ENCODE measurements at places on chromosomes 5 and 9.

GRCh38 chr9:129176701-129177442 is 1.2 kb downstream of the IER5L start:
- peak; percentile 13 for DNase-seq

GRCh38 chr5:96537386-96537785 is 104.3 kb upstream of the PCSK1 start:
- no peak for DNase-seq

DNA sequence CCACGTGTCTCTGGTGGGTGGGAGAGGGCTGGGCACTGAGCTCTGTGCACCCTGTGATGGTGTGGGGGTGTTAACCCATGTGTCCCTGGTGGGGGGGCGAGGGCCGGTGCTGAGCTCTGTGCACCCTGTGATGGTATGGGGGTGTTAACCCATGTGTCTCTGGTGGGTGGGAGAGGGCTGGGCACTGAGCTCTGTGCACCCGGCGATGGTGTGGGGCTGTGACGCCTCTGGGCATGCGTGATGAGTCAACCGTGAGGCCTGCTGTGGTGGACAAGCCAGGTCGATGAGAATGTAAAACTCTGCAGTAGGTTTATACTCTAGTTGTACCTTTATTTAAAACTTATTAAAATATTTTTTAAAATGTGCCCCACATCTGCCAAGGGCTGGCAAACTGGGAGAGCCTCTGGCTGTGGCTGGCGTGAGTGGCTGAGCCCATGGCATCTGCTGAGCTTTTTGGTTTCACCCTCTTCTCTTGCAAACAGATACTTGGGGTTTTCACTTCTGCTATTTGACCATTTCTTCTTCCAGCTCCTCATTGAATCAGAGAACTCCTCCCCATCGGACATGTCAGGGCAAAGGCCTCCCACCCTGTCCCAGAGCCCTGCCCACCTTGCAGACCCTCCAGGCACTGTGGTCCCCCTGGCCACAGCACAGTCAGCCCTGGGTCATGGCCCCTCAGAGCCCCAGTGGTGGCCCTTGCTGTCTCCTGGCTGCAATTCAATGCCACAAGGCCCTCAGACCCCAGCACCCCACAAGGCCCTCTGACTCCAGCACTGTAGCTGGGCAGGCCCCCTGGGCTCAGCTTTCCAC is 18.5 kb upstream of the EXOC3 start:
- DNase-seq, result no peak

- no peak for DNase-seq
Observed at GRCh38 chr5:173317852-173318251, 10.4 kb downstream of the STC2 start.

GRCh38 chr9:70399141-70399540 is 15.3 kb downstream of the KLF9 start:
- no peak for DNase-seq

GRCh38 chr9:28912621-28913020 is 1339.3 kb upstream of the C9orf72 start:
- DNase-seq, result no peak

GRCh38 chr5:58775701-58776262 is 192.9 kb downstream of the RAB3C start:
- no peak for DNase-seq

- DNase-seq, result no peak
Observed at GRCh38 chr5:26259081-26259480, 779.3 kb downstream of the CDH9 start.

GRCh38 chr5:169219351-169219750 is 81.6 kb downstream of the SLIT3 start:
- DNase-seq, result no peak

GRCh38 chr9:20220286-20220685 is 402.0 kb downstream of the MLLT3 start:
- DNase-seq, result no peak

GRCh38 chr5:67483453-67484030 is 286.9 kb upstream of the CD180 start:
- no peak for DNase-seq

DNA sequence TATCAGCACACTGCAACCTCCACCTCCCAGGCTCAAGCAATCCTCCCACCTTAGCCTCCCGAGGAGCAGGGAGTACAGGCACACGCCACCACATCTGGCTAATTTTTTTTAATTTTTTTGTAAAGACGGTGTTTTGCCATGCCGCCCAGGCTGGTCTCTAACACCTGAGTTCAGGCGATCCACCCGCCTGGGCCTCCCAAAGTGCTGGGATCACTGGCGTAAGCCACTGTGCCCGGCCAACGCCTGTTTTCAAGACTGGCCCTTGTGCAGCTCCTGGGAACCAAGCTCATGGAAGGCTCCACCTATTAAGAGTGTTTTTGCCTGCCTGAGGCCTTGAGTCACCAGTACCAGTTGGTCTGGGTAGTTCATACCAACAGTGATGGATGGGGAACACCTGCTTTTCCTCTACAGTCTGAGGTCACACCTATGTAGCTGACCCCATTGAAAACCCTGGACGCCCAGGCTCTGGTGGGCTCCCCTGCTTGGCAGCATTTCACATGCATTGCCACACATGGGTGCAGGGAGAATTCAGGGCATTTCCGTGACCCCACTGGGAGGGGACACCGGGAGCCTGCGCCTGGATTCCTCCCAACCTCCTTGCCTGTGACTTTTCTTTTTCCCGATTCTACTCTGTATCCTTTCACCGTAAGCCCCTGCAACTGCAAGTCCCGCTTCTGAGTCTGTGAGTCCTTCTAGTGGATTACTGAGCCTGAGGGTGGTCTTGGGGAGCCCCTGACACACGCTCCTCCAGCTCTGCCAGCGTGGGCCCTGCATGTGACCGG is 63.5 kb downstream of the ZNF354C start:
- no peak for DNase-seq

DNA sequence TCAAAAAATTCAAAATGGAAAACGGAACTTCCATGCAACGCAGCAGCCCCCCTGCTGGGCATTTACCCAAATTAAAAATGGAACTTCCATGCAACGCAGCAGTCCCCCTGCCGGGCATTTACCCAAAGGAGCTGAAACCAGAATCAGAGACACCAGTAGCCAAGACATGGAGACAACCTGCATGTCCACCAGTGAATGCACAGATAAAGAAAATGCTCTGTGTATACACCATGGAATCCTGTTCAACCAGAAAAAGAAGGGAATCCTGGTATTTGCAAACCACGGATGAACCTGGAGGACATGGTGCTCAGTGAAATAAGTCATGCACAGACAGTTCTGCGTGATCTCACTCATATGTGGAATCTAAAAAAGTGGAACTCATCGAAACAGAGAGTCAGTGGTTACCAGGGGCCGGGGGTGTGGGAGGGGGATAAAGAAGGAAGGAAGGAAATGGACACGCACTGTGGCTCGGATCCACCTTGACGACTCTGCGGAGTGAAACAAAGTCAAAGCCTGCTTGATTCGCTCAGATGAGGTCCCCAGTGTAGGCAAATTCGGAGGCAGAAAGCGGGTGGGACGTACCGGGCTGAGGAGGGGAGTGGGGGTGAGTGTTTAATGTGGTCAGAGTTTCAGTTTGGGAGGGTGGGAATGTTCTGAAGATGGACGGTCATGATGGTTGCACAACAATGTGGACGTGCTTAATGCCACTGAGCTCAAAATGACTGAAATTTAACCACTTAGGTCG is 40.2 kb upstream of the EXOC3 start:
- no peak for DNase-seq

DNA sequence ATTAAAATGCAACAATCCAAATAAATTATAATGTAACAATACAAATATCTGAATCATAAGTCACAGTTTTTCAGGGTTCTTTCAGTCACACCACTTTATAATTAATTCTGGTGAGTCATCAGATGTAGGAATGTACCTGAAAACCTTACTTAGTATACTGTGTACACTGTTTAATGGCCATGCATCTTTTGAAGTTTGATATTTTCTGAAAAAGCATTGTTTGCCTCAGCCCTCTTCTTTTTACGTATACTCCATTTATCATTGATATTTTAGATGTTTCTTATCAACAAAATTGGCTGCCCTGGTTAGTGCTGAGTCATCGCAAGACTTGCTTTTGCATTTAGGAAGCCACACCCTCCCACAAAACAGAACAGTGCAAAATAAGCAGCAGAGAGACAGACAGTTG is 218.6 kb downstream of the PJA2 start:
- DNase-seq, result no peak

- DNase-seq, result no peak
Observed at GRCh38 chr5:127426661-127427060, 90.8 kb upstream of the PRRC1 start.

- DNase-seq, result no peak
Observed at GRCh38 chr5:59301727-59302126, 591.8 kb downstream of the PDE4D start.

DNA sequence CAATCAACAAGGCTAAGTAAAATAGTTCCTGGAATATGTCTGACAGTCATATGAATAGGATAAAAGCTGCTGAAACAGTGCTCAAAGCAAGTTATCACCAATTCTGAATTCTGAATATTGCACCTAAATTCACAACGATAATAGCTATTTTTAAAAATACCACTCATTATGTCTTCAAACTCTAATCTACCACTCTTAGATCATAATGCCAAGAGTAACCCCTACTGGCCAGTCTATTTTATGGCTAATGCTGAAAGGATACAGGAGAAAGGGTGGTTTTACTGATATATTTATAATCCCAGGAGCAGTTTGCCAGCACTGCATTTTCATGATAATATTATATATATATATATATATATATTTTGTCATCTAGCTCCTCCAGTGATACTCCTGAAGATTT is 232.8 kb downstream of the PDE4D start:
- no peak for DNase-seq

GRCh38 chr5:37841203-37841602 is 1.4 kb upstream of the GDNF start:
- DNase-seq, result no peak

GRCh38 chr9:94577571-94577970 is 16.1 kb downstream of the FBP2 start:
- no peak for DNase-seq

DNA sequence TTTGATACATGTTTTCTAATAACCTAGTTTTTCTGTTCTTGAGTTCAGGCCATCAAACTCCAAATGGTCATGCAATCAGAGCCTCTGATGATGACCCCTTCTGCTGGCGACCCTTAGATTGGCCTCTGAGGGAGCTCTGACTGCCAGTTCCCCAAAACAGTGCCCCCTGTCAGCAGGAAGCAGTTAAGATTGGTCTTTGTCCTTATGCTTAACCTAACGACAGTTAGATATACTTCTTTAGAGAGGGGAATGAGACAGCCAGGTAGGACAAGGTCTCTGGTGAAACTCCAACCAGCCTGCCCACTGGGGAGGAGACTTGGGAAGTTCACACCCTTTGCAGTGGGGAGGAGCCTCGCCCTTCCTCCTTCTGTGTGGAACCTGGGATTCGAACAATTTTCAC is 390.4 kb upstream of the KIF2A start:
- no peak for DNase-seq

DNA sequence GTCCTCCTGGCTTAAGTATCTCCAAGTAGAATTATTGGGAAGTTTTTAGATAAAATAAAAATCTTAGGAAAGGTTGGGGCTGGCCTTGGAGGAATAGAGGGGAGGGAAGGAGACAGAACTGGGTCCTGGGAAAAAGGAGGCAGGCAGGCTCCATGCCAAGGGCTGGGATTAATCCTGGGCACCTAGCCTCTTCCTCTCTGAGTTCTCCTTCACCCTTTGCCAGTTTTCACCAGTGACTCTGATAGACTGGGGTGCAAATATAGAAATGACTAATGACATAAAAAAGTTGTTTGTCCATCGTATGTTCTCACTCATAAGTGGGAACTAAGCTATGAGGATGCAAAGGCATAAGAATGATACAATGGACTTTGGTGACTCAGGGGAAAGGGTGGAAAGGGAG is 81.9 kb downstream of the RMI1 start:
- DNase-seq, result no peak

DNA sequence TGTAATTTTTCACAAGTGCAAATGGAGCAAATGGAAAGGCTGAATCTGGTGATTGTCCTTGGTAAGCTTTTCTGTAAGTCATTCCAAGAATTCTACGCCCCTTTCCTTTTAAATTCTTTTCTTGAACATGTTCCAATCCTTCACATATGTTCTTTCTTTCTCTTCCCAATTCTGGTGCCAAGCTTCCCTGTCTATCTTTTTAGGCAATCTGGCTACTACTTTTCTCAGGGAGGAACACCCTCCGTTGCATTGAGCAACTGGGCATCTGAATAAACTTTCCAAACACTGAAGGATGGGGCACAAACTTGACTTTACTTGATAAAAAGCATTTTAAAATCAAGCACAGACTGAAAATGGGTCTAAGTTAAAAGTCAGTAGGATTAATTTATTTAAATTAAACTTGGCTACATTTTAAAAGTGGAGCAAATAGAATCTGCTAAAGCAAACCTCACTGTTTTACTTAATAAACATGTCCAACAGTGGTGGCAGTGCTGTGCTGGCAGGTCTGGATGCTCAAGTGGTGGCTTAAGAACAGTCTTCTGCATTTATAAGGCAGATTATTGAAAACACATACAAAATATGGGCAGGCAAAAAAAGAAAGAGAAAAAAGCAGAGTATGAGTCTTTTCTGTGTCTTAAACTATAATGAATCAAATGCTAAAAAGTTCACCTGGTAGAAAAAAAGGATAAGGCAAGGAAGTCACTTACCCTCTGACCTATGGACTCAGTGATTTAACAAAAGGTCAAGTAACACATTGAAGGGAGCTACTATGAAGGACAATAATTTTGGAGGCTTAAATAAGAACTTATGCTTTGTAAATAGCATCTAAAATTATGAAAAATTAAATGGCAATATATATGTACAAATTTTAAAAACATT is 5.4 kb downstream of the ELL2 start:
- DNase-seq, result no peak

DNA sequence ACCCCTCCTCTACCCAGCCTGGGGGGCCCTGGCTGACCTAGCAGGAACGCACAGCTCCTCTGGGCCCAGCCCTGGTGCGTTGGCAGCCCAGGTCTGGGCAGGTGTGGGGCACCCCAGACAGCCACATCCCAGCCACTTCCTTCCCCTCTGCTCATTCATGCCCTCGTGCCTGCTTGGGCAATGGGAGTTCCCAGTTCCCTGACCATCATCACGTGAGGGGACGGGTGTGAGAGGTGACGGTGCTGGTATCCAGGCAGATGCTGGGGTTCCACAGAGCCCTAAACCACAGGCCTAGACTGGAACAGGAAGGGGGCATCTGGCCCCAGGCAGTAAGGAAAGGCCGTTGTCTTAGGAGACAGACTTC is 8.4 kb downstream of the RALGDS start:
- DNase-seq, result no peak

DNA sequence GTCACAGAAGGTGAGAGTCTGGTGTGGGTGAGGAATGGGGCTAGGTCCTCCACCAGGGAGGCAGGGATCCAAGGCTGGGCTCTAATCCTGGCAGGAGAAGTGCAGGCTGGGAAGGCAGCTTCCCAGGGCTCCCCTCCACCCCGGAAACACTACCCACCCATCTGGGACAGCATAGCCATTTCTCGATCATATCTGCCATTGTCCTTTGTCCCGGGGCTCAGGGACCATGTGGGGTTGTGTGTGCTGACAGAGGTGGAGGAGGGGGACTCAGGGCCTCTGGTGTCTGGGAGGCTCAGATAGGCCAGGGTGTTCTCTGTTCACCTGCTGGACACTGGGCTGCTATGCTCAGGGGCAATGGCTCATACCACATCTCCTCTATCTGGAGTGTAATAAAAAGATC is 32.2 kb upstream of the STRBP start:
- no peak for DNase-seq

GRCh38 chr5:96196407-96196806 is 234.8 kb upstream of the ELL2 start:
- DNase-seq, result no peak

- peak; percentile 16 for DNase-seq
Observed at GRCh38 chr5:128213340-128213739, 129.8 kb downstream of the SLC12A2 start.

GRCh38 chr9:10252174-10252573 is 360.6 kb downstream of the PTPRD start:
- DNase-seq, result no peak

Measured in caudate nucleus (tissue), 63 donors.